NCI-H510A (cell line): ENCODE measurements at places on chromosomes 2 and 18.

- no peak for DNase-seq
Measured at GRCh38 chr2:68431316-68431972, 35.6 kb downstream of the FBXO48 start.

DNA sequence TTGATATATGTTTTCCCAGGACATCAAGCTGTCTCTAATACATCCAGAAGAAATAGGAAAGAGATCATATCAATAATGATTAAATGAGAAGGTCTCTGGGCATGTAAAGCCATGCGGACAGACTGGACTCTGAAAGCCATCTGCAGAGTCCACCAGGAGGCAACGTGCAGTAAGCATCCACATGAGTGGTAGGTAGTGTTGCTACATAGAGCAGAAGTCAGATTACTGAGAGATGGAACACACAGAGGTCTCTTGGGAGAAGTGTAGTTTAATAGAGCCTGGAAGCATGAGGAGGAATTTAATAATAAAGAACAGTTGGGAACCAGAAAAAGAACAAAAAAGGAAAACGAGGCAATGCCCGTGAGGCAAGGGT lies 758.1 kb upstream of the DDX18 start:
- DNase-seq: no peak

GRCh38 chr2:26752656-26753055 lies 11.4 kb upstream of the SLC35F6 start:
- no peak for DNase-seq

GRCh38 chr2:210964141-210964764 lies 407.9 kb downstream of the CPS1 start:
- no peak for DNase-seq

DNA sequence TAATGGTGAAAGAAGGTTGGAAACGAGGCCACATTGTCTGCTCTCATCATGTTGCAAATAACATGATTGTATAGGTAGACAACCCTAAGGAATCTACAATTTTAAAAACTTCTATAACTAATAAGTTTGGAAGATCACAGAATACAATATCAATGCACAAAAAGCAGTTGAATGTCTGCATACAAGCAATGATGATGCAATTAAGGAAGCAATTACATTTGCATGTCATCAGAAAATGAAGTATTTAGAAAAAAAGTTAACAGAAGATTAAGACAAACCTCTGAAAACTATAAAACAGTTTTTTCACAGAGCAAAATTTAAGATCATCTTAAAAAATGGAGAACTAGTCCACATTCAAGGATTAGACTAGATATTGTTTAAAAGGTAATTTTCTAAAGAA lies 181.1 kb downstream of the METTL4 start:
- no peak for DNase-seq

DNA sequence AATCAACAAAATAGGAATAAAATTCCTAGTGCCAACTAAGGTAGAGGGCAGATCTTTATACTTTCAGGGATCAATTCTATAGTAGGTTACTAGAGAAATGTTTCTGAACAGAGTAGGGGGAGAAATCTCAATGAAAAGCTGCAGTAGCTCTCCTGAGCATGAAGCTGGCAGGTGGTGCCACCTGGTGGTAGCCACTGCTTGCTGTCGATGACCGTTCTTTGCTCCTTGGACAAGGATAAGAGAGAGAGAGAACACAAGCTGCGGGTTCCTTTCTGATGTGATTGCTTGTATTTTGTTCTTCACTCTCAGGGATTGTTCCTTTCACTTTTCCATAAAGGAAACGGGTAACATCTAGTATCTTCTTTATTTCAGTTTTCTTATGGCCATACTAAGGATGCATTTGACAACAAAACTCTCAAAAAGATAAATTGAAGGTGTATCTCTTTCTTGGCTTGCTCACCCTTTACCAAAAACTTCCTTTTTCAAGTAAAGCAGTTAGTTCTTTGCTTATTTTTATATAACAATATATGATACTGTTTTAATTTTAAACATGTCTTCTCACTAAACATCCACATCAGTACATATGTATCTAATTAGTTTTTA lies 18.6 kb upstream of the MRPL19 start:
- DNase-seq: peak; percentile 28

DNA sequence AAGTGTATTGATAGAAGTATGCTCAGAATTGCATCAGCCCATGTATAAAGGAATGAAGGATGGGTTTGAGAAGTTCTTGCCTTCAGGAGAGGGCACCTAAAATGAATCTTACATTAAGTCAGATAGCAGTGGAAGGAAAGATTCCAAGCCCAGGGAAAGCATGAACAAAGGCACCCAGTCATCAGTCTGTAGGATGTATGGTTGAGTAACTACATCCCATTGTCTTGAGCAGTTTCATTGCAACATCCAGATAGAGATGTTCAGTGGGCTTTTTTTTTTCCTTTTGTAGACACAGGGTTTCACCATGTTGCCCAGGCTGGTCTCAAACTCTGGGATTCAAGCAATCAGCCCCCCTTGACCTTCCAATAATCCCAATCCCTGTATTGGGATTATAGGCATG lies 80.7 kb downstream of the ARHGAP28 start:
- no peak for DNase-seq

- no peak for DNase-seq
Measured at GRCh38 chr2:881204-881918, 69.3 kb upstream of the SNTG2 start.

DNA sequence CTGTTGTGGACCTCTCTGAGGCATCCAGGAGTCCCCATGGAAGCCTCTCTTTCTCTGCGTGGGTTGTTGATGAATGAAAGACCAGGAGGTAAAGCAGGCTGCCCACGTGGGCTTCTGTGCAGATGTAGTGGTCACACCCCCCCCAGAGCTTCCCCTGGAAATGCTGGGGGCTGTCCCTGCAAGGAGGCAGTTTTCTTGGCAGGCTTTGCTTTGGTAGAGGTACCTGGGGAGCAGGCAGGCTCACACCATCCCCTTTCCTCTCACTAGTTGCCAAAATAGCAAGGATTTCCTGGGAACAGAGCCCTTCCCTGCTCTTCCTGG lies 97.6 kb upstream of the MAP3K20 start:
- no peak for DNase-seq

DNA sequence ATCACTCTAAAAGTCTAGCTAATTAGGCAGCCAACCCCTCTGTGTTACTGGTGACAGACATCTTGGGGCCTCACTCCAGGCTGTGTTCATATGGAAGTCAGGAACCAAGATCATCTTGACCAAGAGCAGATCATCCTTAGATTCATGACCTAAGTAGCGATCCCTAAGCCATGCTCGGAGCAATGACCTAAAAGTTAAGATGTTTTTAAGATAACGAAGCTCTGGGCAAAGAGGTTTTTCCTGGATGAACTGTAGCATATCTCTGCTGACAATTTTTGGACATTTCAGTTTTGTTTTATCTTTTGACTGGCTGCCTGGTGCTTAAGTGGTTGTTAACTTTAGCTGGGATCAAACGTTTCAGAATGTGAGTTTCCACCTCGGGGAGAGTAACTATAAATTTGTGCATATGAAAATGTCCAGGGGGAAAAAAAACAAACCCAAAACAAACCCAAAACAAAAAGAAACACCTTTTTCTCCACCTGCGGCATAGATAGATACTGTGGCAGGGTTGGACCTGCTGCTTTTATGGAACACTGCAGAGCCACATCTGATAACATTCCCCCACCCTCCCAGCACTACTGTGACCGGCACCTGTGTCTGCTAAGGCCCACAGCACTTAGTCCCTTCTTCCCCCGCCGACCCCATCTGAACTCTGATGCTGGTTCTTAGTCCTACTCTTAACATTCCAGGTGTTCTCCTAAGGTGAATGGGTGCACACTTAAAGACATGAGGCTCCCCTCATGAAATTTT lies 45.5 kb downstream of the EPAS1 start:
- no peak for DNase-seq

DNA sequence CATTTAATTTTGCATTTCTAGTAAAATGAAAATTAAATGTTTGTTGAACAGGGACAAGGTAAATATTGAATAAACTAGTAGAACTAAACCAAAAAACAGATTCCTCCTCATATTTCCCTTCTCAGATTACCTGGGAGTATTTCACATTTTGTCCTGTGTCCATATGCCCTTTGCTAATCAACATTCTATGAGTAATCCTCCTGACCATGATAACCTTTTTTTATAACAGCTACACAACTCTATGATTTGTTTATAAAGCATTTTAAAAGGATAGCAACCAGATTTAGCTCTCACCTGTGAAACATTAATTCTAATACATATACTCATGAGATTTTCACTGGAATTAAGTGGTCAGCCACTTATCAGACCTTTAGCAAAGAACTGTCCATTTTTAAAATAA lies 7.1 kb upstream of the DSG2 start:
- DNase-seq: no peak

DNA sequence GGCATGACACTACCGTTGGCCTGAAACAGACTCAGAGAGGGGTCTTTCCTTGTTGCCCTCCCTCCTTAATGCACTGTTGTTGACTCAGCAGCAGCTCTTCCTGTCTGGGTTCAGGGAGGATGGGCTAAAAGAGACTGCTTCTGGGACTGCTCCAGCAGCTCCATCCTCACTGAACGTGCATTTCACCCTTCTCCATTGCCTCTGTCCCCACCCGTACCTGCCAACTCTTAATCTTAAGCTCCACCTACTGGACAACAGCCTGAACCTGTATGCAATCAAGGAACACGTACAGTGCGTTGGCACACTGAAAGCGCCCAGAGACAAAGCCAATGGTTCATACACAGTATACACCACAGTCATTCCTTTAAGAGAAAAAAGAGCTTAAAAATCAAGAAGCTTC lies 230.8 kb upstream of the RAB6C start:
- peak; percentile 77 for DNase-seq

- no peak for DNase-seq
Measured at GRCh38 chr2:37683921-37684780, 12.7 kb upstream of the CDC42EP3 start.

- DNase-seq: peak; percentile 71
Measured at GRCh38 chr2:240881913-240882312, 13.3 kb downstream of the AGXT start.

DNA sequence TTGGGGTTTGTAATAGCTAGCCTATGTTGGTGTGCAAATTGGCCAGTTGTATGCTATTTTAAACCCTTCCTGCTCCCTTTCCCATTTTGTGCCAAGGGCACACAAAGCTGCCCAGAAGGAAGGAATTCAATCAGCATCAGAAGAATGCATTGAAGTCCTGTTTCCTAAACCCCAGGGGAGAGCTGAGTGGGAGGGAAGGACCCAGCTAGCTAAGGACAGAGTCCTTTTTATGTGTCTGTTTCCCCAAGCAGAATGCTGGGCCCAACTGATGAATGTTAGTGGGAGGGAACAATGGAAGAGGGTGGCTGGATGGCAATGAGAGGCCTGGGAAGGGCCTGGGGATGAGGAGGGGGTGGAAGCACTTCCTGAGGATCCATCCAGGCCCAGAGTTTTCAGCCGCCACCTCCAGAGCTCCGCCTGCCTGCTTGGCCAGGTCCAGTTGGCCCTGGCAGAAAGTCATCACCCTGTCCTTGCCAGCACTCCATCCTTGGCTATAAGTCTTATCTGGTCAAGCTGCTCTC lies 32.7 kb downstream of the MEX3C start:
- no peak for DNase-seq
